H9 (cell line): ENCODE measurements at places on chromosomes 3 and 15. TPM values are rescaled to one million over a fixed set of nuclear protein-coding genes. Genes with fewer than 3 reads are reported as not detected.

The FBXL2 gene
- total RNA-seq, result 2.7 and 3.0 TPM in 2 replicates

- no peak for DNase-seq
- H3K36me3 ChIP-seq, result peaks cover 21% of the 10 kb centered on the region
- peaks cover 6% of the 10 kb centered on the region; the same call in 1 of the 2 replicates for H3K4me1 ChIP-seq
- H3K27me3 ChIP-seq, result no peaks in the 10 kb centered on the region
Observed at GRCh38 chr3:113247675-113248458, 36.5 kb downstream of the BOC start.

The NR2C2 gene
- total RNA-seq, result 38.2 and 38.5 TPM in 2 replicates

DNA sequence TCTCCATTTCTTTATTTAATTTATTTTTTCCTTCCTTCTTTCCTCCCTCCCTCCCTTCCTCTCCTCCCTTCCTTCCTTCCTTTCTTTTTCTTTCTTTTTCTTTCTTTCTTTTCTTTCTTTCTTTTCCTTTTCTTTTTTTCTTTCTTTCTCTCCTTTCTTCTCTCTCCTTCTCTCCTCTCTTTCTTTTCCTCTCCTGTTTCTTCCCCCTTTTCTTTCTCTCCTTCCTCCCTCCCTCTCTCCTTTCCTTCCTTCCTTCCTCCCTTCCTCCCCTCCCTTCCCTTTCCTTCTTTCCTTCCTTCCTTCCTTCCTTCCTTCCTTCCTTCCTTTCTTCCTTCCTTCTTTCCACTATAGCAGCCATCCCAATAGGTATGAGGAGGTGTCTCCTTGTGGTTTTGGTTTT lies 6.8 kb upstream of the PDIA5 start:
- DNase-seq, result no peak
- H3K4me1 ChIP-seq, result no peaks in the 10 kb centered on the region
- no peak overlapping the region for H3K4me3 ChIP-seq
- H3K27ac ChIP-seq, result no peak overlapping the region

The SNTN gene
- total RNA-seq, result not detected in 2 replicates

- no peaks in the 10 kb centered on the region for H3K27me3 ChIP-seq
- no peak for DNase-seq
Observed at GRCh38 chr3:25723802-25724201, 59.1 kb upstream of the TOP2B start.

The GATM gene
- total RNA-seq, result 9.0 and 10.7 TPM in 2 replicates

- no peaks in the 10 kb centered on the region for H3K36me3 ChIP-seq
- H3K27me3 ChIP-seq, result no peaks in the 10 kb centered on the region
- H3K4me1 ChIP-seq, result peaks cover 3% of the 10 kb centered on the region; the same call in 1 of the 2 replicates
- no peak overlapping the region for H3K27ac ChIP-seq
- H3K4me3 ChIP-seq, result no peak overlapping the region
Observed at GRCh38 chr3:108388136-108389132, 92.1 kb downstream of the HHLA2 start.

- no peaks in the 10 kb centered on the region for H3K27me3 ChIP-seq
- DNase-seq, result no peak
- H3K36me3 ChIP-seq, result no peaks in the 10 kb centered on the region
- peaks cover 2% of the 10 kb centered on the region; the same call in 1 of the 2 replicates for H3K4me1 ChIP-seq
- H3K27ac ChIP-seq, result no peak overlapping the region
Observed at GRCh38 chr3:30457081-30457480, 149.3 kb upstream of the TGFBR2 start.

DNA sequence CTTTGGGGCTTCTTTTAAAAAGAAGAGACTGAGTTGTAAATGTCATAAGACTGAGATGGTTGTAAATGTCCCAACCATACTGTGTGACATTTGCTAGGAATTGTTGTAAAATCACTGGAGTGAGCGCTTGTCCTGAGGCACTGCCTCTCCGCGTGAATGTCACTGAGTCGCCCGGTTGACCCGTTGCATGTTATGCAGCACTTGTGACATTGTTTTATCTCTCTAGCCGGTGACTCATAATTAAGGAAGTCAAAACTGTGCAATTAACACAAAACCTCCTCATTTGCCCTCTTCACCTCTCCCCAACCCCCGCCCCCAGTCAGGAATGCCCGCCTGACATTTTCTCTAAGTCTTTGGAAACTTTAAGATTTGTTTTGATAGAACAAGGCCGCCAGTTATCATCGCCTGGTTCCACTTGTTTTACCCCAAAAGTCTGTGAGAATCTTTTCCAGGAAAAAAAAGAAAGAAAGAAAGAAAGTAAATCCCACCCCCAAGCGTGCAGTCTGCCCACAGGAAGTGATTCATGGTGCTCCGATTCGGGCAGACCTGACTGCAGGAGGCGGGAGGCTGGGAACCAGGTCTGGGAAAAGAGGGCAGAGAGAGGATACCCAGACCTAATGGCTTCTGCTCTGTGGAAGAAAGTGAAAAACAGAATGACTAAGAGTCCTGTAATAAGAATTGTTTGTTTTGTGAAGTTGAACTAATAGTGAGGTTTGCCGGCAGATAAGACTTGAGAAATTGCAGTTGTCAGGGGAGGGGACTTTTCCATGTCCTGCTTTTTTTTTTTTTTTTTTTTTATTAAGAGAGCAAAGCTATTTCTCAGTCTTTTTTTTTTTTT lies 84.8 kb downstream of the SMAD3 start:
- no peaks in the 10 kb centered on the region for H3K27me3 ChIP-seq
- no peak overlapping the region for H3K27ac ChIP-seq

The SV2B gene
- total RNA-seq, result 0.07 TPM in 1 of 2 replicates, not detected in the other

- DNase-seq, result no peak
- no peaks in the 10 kb centered on the region for H3K27me3 ChIP-seq
- H3K4me1 ChIP-seq, result no peaks in the 10 kb centered on the region
Observed at GRCh38 chr3:129051871-129052340, 8.7 kb upstream of the GP9 start.

- no peaks in the 10 kb centered on the region for H3K27me3 ChIP-seq
- H3K4me1 ChIP-seq, result peaks cover 6% of the 10 kb centered on the region; the same call in 1 of the 2 replicates
- no peak overlapping the region for H3K4me3 ChIP-seq
- DNase-seq, result no peak
Observed at GRCh38 chr3:107369791-107370190, 7.4 kb upstream of the CCDC54 start.

GRCh38 chr3:61983479-61983878 lies 389.9 kb downstream of the FEZF2 start:
- peaks cover 3% of the 10 kb centered on the region; the same call in 1 of the 2 replicates for H3K4me1 ChIP-seq
- no peak overlapping the region for H3K4me3 ChIP-seq
- H3K27ac ChIP-seq, result no peak overlapping the region
- no peak for DNase-seq
- H3K36me3 ChIP-seq, result no peaks in the 10 kb centered on the region
- H3K27me3 ChIP-seq, result no peaks in the 10 kb centered on the region

The ZBTB47 gene
- 3.6 and 4.2 TPM in 2 replicates for total RNA-seq

- H3K27ac ChIP-seq, result no peak overlapping the region
- no peaks in the 10 kb centered on the region for H3K27me3 ChIP-seq
- H3K36me3 ChIP-seq, result no peaks in the 10 kb centered on the region
- no peak overlapping the region for H3K4me3 ChIP-seq
- DNase-seq, result peak; percentile 20
Observed at GRCh38 chr15:63942486-63943365, 103.6 kb downstream of the DAPK2 start.

DNA sequence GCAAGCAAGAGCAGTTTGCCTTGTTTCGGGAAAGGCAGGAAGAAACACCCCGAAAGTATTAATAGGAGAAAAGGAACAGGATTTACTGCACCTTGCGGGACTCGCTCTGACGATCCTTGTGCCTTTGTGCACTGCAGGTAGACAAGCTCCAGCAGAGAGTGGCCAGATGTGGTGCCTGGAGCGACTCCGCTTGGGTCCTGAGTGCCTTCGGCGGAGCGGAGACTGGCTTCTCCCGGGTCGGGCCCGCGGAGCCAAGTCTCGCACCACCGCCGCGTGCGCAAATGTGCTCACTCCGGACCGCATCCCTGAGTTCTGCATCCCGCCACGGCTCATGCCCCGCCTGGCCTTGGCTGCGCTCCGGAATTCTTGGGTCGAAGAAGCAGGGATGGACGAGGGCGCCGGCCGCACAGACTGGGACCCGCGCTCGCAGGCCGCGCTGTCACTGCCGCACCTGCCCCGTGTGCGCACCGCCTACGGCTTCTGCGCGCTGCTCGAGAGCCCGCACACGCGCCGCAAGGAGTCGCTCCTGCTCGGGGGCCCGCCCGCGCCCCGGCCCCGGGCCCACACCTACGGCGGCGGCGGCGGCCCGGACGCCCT lies 769 bp downstream of the C2CD4A start:
- H3K36me3 ChIP-seq, result no peaks in the 10 kb centered on the region
- peak; percentile 50 for DNase-seq
- H3K4me3 ChIP-seq, result peak overlapping the region; percentile 77
- no peak overlapping the region for H3K27ac ChIP-seq
- peaks cover 18% of the 10 kb centered on the region for H3K27me3 ChIP-seq

DNA sequence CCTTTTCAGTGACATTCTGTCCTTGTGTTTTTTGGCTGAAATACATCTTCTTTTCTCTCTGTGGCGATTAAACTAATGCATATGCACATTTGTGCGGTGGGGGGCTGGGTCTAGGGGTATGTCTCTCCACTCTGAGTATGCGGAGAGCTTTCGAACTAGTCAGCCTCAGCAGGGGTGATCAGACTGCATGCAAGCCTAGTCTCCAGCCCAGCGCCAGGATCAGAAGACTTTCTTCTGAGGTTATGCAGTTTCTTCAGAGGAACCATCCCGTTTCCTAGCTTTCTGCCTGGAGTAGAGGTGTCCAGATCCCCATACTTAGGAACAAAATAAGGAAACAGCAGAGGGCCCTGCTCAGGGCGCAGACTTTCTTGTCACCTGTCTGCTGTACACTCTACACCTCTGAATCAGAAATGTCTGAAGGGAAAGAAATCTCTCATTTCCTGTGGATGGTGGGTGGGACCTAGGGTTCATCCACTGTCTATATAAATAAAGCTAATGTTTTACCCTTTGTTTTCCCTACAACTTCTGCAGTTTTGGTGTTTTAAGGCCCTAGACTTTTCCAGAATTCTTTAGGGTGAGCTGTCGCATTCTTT lies 230.4 kb downstream of the ABHD5 start:
- no peak overlapping the region for H3K4me3 ChIP-seq
- no peak for DNase-seq
- no peaks in the 10 kb centered on the region for H3K27me3 ChIP-seq
- H3K36me3 ChIP-seq, result no peaks in the 10 kb centered on the region
- peaks cover 9% of the 10 kb centered on the region for H3K4me1 ChIP-seq
- H3K27ac ChIP-seq, result no peak overlapping the region

The GPR156 gene
- total RNA-seq, result 1.4 and 1.8 TPM in 2 replicates

DNA sequence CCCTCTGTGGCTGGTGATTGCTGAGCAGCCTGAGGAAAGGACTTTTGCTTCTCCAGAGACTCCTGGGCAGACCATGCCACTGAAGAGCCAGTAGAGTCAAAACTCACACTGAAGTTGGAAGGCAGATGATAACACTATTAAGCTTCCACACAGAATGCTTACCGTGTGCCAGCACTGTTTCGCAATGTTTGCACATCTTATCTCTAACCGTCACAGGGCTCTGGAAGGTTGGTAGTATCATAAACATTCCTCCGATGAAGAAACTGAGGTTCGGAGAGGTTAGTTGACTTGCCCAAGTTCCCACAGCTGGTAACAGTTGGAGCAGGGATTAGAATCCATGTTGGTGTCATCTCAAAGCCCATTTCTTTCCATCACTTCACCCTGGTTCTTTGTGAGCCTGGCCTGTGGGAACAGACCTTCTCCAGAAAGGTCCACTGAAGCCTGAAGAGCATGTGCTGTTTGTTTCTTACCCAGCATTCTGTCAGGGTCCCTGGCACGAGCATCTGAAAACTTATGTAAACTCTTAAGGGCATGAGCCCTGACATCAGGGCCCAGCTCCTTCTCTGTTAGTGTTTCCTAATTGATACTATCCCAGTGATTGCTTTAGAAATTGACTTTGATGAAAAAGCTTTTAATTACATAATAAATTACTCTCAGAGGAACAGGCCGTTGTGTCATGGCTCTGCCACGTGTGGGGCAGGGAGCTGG lies 77.0 kb upstream of the PRR23C start:
- H3K36me3 ChIP-seq, result no peaks in the 10 kb centered on the region
- no peak overlapping the region for H3K27ac ChIP-seq
- H3K27me3 ChIP-seq, result no peaks in the 10 kb centered on the region
- no peaks in the 10 kb centered on the region for H3K4me1 ChIP-seq
